ENCODE measurements at places on chromosomes 7 and 10. TPM values are rescaled to one million over a fixed set of nuclear protein-coding genes. Genes with fewer than 3 reads are reported as not detected.

- no peaks in the 10 kb centered on the region for H3K4me1 ChIP-seq
- no peaks in the 10 kb centered on the region for H3K27me3 ChIP-seq
- H3K36me3 ChIP-seq, result no peaks in the 10 kb centered on the region
- no peak overlapping the region for H3K27ac ChIP-seq
- peak; percentile 44 for DNase-seq
These were observed 3.7 kb downstream of the CFAP46 start for GRCh38 chr10:132938472-132939339.

GRCh38 chr7:17126413-17127268 is 171.8 kb upstream of the AHR start:
- no peak overlapping the region for H3K4me3 ChIP-seq
- no peaks in the 10 kb centered on the region for H3K27me3 ChIP-seq
- H3K4me1 ChIP-seq, result no peaks in the 10 kb centered on the region
- H3K27ac ChIP-seq, result no peak overlapping the region
- no peaks in the 10 kb centered on the region for H3K36me3 ChIP-seq
- DNase-seq, result no peak

- no peaks in the 10 kb centered on the region for H3K36me3 ChIP-seq
- no peak overlapping the region for H3K27ac ChIP-seq
- H3K4me1 ChIP-seq, result no peaks in the 10 kb centered on the region
- H3K4me3 ChIP-seq, result no peak overlapping the region
- no peak for DNase-seq
These were observed 205.2 kb downstream of the NSUN6 start for GRCh38 chr10:18446205-18446604.

Gene GBX1
- polyA plus RNA-seq, result not detected

Gene FKBP6
- 0.38 TPM for polyA plus RNA-seq

Gene BAMBI
- 3.7 TPM for polyA plus RNA-seq

Data from pancreas (tissue), 10 donors.